Left hindlimb (tissue), 1 donor: ENCODE measurements at places on chromosomes 11 and 22.

DNA sequence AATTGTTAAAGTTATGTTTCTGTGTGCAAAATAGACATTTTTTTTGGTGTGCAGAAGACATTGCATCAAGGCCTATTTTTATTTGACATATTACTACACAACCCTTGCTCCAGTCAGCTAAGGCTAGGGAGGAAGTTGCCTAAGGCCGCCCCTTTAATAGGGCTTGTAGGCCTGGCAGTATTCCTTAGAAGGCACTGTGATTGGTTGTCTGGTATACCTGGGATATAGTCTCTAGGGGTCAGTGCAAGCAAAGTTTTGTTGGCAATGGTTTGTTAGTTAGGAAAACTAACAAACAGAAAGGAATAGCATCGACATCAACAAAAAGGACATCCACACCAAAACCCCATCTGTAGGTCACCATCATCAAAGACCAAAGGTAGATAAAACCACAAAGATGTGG lies 16.9 kb downstream of the CCDC15 start:
- no peak for DNase-seq

GRCh38 chr11:10480026-10480425 lies 25.0 kb downstream of the AMPD3 start:
- no peak for DNase-seq

GRCh38 chr11:97570636-97571035 lies 1180.8 kb downstream of the JRKL start:
- DNase-seq = no peak

GRCh38 chr22:26806445-26807175 lies 149.2 kb downstream of the MIAT start:
- DNase-seq = no peak

GRCh38 chr11:43690929-43691725 lies 10.6 kb downstream of the HSD17B12 start:
- no peak for DNase-seq

- DNase-seq = no peak
Observed at GRCh38 chr11:62567018-62567633, 6.6 kb downstream of the EEF1G start.

DNA sequence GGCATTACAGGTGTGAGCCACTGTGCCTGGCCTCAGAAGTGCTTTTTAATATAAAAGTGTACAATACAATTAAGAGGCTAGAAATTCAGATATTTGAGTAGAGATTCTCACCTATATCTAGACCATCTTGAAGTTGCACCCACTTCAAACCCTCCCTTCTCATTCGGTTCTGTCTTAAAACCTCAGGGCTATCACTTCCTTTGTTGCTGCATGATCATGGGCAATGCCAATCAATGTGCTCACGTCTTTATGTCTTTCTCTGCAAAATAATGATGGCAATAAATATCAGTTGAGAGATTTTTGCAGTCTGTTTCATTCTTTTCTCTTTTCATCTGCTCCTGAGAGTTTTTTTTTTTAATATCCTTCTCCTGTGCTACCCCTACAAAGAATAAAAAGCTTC lies 9.3 kb upstream of the NUP160 start:
- no peak for DNase-seq

GRCh38 chr22:39777716-39778454 lies 115.7 kb downstream of the ENTHD1 start:
- no peak for DNase-seq

DNA sequence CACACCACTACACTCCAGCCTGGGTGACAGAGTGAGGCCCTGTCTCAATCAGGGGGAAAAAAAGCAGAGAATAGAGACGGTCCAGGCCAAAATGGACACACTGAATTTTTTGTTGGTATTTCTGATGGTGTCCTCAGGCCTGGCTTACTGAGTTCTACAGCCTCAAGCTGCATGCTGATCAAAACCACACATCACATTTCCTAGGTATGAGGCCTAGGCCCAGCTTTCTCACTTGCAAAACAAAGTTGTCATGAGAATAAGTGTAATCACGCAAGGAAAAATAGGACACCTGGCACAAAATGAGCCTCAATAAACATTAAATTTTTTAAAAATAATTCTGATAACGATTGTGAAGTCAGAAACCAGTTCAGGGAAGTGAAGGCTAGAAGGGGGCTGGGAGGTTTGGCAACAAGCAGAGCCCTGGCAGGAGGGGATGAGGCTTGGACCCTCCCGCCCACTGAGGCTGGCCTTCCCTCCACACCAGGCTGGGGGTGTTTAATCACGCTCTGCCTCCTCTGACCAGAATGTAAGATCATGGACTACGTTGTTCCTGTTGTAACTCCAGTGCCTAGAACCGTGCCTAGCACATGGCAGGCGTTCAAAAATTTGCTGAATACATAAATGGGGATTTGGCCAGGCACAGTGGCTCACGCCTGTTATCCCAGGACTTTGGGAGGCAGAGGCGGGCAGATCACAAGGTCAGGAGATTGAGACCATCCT lies 18.1 kb downstream of the PACSIN2 start:
- DNase-seq = no peak

DNA sequence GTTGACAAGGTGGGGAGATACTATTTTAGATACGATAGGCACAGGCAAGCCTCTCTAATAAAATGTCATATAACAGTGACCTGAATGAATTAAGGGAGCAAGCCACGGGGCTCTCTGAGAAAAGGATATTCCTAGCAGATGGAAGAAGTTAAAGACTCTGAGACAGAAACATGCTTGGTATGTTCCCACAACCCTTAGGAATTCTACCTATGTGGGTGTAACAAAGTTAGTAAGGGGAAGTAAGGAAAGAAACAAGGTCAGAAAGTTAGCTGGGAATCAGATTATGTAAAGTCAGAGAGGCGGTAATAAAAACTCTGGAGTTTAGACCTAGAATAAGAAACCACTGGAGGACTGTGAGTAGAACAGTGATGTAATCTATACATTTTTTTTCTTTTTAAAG lies 59.7 kb upstream of the GDPD4 start:
- DNase-seq = no peak
